ENCODE measurements at places on chromosomes 6 and 20.

- no peak for DNase-seq
Observed at GRCh38 chr20:15297059-15297875, 959.9 kb upstream of the FLRT3 start.

- DNase-seq: peak; percentile 30
Observed at GRCh38 chr6:106360989-106361430, 493 bp downstream of the CRYBG1 start.

DNA sequence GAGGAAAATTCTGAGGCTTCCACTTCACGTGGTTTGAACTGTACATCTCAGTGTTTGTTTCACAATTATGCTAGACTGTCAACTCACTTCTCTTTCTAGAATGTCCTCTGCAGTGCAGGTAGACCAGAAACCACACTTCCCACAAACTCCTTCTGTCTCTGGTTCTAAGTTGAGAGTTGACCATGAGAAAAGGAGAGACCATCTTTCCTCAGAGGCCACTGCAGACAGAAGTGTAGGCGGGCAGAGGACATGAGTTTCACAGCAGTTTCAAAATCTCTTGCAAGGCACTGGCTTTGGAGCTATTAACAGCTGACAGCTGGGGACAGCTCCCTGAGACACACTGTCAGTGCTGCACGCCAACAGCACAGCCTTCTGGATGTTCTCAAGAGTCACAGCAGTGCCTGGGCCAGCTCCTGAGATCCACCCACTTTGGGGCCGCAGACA lies 55.4 kb upstream of the MOXD1 start:
- DNase-seq: peak; percentile 34

- DNase-seq: no peak
Observed at GRCh38 chr20:52305858-52306257, 114.3 kb upstream of the ZFP64 start.

DNA sequence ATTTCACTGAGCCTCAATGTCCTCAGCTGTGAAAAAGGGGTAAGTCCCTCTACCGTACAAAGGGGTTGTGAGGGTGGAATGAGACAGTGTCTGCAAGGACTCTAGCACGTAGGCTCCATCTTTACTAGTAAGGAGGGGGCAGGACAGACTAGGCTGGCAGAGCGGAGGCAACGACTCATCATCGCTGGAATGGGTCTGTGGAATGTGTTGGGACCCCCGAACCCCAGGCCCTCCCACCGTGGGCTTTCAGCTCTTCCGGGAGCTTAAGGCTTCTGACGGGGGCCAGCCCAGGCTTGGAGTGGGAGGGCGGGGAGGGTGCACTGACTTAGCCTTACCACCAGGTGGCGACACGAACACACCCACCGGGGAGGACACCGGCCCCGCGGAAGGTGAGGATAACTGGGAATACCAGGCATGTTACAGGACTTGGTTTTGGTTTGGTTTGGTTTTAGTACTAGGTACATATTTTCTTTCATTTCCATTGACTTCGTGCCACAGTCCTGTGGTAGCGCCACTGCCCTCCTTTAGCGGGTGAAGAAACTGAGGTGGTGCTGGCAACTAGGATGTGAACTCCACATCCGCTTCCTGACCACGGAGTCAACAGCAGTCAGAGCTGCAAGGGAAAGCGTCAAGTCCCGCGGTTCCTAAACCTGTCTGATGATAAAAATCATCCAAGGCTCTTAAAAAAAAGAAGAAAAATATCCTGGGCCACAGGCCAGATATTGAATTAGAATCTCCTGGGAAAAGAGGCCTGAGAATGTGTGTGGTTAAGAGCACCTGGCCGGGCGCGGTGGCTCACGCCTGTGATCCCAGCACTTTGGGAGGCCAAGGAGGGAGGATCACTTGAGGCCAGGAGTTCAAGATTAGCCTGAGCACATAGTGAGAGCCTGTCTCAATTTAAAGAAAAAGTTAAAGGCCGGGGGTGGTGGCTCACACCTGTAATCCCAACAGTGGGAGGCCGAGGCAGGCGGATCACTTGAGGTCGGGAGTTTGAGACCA lies 10.3 kb upstream of the TULP1 start:
- DNase-seq: peak; percentile 76

All from hematopoietic multipotent progenitor cell treated with erythropoietin and hydrocortisone succinate and interleukin-3 and kit ligand, for 4 days (in vitro differentiated cells).